ENCODE measurements at places on chromosomes 12 and 14.
A peak's percentile ranks its signal among the peaks of the same experiment; 100 is the strongest.

DNA sequence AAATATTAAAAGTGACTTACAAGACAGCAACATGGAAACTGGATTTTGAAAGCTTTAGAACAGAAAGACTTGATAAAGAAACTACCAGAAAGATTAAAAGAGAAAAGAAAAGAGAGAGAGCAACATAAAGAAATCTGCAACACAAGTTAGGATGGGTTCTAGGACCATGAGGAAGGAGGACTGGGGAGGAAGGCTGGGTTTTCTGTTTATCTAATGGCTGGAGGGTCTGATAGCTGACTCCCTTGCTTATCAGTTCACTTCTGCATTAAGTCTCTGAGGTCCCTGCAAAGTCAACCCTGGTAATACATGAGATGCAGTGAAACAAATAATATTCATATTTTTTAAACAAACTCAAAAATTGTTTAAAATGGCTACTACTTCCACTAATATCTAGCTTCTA, 90.1 kb downstream of the RPAP3 start:
- DNase-seq = no peak

DNA sequence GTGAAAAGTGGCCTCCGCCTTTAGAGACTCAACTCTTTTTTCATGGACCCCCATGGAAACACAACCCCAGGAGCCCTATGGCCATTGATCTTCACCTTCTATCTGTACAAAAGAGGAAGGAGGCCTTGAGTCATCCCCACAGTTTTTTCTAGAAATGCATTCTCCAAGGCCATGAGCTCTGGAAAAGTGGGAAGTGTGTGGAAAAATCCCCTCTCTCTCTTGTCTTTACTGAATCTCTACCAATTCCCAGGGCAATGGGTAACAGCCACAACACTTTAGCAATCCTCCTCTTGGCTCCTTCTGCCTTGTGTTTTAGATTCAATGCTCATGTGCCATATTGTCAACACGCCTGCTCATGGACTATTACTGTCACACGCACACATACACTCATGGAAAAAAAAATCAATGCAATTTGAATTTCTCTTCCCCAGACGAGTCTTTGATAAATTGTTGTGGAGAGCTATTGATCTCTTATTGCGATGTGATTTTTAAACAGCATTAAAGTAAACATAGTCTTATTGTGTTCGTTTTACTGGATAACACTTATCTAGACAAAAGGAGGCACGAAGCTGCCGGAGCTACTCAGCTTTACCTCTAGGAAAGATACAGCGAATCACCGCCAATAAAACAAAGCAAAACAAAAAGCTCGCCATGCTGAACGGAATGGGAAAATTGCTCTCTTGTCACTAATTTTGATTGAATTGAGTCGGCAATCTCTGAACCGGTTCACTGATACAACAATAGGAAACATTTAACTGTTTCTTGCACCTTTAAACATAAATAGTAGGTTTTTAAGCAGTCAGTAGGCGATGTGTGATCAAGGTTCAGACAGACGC, 260.3 kb downstream of the VRK1 start:
- no peak for DNase-seq

DNA sequence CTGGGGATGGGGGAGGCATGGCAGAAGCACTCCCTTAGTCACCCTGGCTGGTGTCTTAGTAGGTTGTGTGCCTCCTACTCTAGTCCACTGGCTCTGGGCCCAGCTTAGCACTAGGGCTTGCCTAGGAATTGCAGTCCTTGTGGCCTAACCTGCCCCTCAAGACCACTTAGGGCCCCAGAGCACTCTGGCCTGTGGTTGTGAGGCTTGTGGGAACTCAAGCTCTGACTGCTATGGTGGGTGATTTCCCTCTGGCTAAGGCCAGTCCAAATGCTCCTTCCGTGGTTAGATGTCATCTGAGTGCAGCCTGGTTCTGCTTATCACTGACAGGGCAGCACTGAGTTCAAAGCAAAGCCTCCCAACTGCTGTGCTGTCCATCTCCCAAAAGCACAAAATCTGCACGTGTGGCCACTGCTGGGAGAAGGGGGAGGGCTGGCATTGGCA, 20.2 kb downstream of the FGD4 start:
- DNase-seq = no peak

- DNase-seq = no peak
Observed at GRCh38 chr14:92884410-92884809, 38.5 kb upstream of the CHGA start.

GRCh38 chr14:102523569-102524450, 14.2 kb upstream of the ANKRD9 start:
- no peak for DNase-seq

GRCh38 chr14:62289471-62289870, 527.3 kb downstream of the SNAPC1 start:
- no peak for DNase-seq

DNA sequence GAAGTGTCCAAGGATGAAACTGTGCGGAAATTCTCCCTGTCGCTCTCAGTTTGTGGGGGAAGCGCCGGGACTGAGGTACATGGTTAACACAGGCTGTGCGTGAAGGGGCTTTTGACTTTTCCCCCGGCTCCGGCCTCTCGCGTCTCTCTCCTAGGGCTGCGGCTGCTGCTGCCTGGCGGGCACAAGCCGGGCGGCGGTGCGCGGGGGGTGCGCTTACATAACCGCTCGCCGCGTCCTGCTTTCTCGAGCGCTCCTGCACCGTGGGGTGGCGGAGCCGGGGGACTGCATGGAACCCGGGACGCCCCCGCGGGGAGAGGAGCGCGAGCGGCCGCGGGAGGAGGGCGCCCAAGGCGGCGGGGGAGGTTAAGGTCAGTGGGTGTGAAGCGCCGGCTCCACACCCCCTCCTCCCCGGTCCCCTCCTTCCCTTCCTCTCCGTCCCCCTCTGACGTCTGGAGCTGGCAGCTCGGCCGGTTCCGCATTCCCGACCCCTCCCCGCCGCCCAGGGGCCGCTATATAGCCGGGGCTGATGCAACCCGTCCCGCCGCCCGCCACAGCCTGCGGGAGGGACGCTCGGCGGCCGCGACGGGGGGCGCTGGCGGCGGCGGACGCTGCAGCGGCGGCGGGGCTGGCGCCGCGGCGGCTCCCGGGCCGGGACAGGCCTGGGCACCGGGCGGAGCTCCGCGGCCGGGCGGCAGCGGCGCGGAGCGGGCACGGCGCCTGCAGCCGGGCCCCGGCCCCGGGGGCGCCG, at the start of gene JDP2:
Gene JDP2, plus strand, starts transcription at position 541 of the 748 bp plus-strand sequence. CDS start 9,899 bp downstream, outside the sequence.
- peak; percentile 94 for DNase-seq

DNA sequence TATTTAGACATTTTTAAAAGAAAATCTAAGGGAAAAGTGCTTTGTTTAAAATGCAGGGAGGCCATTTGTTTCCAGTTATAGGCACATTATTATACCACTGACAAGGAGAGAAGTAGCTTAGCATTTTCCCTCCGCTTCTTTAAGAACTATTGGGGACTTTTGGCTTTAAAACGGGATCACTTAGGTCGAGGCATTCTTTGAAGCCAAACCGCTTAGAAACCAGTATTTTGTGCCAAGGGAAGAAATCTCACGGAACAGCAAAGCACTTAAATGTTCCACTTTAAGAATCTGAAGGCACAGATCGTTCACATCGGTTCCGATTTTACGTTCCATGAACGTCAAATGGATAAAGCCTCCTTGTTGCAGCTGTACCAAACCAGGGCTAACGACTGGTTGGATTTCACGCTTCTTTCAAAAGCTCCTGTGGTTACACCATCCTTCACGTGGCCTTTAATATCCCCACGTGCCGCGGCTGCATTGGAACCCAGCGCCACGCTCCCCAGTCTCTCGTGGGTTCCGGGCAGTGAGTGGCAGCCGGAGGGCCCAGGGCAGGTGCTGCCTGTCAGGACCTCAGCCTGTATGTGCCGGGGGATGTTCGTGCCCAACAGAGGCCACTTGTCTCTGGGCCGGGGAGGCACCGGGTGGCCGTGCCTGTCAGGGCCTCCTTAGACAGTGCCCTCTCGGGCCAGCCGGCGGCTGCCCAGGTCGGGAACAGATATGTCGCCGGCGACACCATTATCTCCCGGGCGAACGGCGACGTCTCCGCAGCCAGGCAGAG, 195.4 kb downstream of the KIF26A start:
- DNase-seq = no peak

DNA sequence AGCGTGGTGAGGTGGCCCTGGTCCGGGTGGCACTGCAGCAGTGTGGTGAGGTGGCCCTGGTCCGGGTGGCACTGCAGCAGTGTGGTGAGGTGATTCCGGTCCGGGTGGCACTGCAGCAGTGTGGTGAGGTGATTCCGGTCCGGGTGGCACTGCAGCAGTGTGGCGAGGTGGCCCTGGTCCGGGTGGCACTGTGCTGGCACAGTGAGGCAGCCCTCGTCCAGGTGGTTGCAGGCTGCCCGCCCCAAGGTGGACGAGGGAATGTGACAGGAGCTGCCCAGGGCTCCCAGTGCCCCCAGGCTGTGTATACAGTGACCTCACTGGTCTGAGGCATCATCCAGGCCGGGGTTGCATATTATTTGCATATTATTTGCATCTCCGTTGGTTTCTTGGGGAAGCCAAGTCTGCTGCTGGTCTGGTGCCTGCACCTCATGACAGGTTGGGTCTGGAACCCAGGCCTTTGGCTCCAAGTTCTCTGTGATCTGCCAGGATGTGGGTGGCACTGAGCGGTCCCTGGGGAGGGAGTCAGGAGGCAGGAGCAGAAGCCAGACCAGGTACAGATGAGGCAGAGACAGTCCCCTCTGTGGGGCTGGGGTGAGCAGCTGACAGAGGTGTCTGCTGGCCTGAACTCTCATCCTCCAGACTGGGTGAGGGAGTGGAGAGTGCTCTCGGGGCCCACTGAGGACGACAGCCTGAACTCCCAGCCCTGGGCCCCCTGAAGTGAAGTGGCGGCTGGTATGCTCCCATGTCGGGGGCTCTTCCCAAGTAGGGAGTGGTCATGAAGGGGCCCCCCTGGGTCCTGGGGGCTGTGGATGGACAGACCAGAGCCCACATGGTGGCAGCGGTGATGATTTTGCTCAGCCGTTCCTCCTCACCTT, 79.3 kb downstream of the KIF26A start:
- DNase-seq = no peak

- no peak for DNase-seq
Observed at GRCh38 chr14:68766299-68767247, 26.3 kb downstream of the ZFP36L1 start.

DNA sequence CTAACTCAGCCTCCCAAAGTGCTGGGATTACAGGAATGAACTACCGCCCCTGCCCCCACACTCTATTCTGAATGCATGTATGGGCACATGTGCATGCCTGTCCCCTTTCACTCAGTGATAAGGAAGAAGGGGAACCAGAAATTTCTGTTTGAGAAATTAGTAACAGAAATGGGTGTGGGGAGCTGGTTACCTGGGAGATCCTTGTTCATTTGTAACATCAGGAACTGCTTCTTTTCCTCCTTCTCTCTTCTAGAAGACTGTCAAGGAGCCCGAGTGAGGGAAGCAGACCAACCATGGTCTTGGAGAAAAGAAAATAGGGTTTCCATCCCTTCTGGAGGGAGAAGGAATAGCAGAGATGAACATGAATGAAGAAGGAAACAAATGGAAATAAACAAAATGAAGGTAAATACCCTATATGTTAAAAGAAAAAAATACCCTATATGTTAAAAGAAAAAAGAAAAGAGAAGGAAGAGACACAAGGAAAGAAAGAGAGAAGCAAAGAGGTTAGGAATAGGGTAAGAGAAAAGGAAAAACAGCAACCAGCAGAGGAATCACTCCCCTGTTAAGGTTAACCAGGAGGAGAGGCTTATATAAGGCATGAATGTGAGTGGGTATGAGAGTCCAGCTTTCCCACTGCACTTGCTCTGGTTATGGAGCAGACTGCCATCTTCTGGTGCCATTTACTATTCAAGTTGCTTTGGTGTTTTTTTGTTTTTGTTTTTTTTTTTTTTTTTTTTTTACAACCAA, 3.3 kb downstream of the PPP1R3E start:
- no peak for DNase-seq

- no peak for DNase-seq
Observed at GRCh38 chr12:120090626-120091295, 25.8 kb downstream of the RAB35 start.

DNA sequence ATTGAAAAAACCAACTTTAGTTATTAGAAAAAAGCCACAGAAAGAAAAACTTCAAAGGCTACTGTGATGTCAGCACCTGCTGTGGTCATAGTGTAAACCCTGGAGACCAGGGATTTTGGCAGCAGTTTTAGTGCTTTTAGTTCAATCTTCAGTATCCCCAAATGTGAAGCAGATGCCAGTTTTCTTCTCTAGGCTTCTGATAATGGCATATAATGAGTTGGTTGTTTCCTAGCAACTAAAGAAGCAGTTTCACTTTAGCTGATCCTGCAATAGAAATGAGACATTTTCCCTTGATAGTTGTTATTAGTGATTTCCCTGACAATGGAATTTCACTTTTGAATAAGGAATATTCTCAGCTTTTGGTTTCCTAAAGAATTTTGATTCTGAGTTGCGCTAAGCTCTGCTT, 131.2 kb downstream of the NUBPL start:
- no peak for DNase-seq

GRCh38 chr14:95044463-95045105, 112.7 kb downstream of the DICER1 start:
- no peak for DNase-seq

- no peak for DNase-seq
Observed at GRCh38 chr14:42110167-42110566, 503.5 kb downstream of the LRFN5 start.

- DNase-seq = no peak
Observed at GRCh38 chr12:130816097-130816496, 23.0 kb downstream of the STX2 start.

GRCh38 chr12:130945786-130946492, 7.8 kb upstream of the ADGRD1 start:
- no peak for DNase-seq

DNA sequence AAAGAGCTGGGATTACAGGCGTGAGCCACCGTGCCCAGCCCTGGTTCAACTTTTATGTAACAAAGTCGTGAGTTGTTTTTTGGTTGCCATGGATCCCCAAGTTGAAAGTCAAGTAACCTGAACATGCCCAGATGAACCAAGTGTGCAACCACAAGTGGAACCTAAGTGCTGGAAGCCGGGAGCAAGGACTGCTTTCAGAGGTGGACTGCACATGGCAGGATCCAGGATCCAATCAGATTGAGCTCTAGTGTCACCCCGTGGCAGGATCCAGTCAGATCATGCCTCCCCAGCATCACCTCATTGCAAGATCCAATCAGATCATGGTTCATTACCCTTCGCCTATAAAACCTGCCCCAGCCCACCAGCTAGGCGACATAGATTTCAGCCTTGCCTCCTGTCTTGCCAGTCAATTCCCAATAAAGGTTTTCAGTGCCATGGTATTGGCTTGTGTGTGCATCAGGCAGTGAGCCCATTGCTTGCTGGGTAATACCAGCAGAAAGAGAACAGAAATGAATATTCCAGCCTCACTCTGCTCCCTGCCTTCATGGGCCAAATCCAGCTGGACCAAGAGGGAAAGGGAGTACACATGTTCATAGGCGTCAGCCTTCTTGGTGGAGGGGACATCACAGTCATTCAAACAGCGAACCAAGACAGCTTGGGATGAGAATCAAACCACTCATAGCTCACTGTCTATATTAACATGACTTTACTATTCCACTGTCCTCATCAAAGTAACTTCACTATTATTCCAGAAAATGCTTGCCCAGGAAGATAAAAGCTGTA, 43.6 kb upstream of the VASH1 start:
- no peak for DNase-seq
